ENCODE measurements at places on chromosomes 5 and 9.

- DNase-seq, result peak; percentile 55
Observed at GRCh38 chr5:135508496-135509005, 27.2 kb downstream of the NEUROG1 start.

DNA sequence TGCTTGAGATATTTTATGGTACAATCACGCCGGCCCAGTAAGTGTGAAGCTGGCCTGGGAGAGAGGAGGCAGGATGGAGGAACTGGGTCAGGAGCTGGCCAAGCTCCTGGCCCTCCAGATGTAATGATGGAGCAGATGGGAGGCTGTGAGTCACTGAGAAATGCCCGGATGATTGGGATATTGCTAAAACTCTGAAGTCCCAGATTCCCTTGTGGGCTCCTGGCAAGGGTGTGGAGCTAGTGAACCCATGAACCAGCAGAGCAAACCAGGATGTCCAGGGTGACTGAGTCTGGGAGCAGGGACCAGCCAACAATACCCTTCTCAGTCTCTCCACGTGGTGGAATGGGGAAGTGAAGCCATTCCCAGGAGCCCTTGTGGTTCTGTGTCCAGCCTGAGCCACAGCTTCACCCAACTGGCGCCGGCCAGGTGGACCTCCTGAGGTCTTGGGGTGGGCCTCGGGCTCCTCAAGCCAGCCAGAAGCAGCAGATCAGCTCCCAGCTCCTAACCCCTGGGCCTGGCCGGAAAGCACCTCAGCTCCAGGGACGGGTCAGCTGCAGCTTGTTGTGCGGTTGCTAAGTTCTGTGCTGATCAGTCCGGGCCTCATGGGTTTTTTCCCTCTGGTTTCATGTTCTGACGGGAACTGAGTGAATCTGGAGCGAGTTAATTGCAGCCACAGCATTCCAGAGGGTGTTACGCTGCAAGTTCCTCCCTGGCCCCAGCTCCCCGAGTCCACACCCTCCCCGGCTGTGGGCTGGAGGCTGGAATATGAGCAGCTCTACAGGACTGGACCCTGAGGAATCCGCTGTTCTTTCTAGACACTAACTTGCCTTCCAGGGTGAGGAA, 37.6 kb downstream of the DUSP1 start:
- no peak for DNase-seq

DNA sequence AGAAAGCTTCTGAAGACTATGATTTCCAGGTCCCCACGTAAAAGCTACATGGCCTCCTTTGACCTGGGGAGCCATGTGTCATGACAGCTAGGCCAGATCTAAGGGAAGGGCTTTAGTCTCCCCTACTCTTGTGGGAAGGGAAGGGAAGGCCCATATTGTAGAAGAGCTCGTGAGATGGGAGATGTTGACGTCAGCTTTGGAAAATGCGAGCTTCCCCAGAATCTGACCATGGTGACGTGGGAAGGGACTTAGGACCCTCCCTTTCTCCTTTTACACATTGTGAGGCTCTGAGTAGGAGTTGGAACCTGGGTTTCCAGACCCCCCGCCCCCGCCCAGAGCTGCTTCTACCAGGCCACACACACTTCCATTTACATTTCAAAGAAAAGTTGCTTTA, 165.5 kb downstream of the SYK start:
- no peak for DNase-seq

GRCh38 chr5:172079876-172080275, 73.4 kb upstream of the FBXW11 start:
- DNase-seq, result no peak

DNA sequence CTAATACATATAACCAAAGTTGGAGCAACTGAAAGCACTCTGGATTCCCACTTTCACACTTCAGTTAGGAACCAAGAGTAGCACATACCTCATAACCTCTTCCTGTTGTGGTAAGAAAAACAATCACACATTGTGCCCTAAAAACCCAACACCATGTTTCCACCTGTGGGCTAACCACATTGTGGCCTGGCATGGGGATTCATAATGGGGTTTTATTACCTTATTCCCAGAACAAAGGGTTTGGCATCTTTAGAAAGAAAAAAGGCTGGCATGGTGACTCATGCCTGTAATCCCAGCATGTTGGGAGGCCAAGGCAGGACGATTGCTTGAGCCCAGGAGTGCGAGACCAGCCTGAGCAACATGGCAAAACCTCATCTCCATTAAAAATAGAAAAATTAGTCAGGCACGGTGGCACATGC, 60.6 kb downstream of the HSD17B3 start:
- DNase-seq, result no peak

GRCh38 chr5:91139572-91140200, 243.4 kb downstream of the ARRDC3 start:
- DNase-seq, result no peak

- no peak for DNase-seq
Observed at GRCh38 chr9:135663451-135663770, 302 bp downstream of the LCN9 start.

DNA sequence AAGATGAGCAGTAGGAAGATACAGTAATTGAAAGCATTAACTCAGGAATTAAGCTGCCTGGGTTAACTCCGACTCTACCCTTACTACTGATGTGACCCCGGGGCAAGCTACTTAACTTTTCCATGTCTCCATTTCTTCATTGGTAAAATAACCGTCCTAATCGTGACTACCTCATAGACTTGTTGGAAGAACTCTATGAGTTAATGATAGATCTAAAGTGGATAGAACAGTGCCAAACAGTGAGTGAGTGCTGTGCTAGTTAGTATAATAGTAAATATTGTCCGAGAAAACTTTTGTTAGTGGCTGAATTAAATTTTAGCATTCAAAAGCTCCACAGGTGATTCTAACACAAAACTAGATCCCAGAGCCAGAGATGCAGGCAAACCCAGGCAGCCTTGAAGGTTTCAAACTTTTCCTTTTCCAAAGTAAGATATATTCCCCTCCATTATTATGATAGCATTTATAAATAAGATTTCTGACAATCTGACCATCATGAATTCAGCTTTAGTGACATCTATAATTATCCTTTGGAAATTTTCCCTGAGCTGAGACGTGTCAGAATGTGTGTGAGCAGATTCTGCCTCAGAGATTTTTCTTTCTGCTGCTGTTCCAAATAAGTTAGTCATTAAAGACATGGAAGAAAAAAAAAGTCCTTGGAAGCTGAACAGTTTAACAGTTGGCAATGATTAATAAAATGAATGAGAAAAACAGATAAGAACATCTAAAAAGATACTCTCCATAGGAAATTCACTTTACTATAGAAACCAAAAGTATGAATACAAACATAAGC, 369.5 kb downstream of the PRELID2 start:
- DNase-seq, result no peak

DNA sequence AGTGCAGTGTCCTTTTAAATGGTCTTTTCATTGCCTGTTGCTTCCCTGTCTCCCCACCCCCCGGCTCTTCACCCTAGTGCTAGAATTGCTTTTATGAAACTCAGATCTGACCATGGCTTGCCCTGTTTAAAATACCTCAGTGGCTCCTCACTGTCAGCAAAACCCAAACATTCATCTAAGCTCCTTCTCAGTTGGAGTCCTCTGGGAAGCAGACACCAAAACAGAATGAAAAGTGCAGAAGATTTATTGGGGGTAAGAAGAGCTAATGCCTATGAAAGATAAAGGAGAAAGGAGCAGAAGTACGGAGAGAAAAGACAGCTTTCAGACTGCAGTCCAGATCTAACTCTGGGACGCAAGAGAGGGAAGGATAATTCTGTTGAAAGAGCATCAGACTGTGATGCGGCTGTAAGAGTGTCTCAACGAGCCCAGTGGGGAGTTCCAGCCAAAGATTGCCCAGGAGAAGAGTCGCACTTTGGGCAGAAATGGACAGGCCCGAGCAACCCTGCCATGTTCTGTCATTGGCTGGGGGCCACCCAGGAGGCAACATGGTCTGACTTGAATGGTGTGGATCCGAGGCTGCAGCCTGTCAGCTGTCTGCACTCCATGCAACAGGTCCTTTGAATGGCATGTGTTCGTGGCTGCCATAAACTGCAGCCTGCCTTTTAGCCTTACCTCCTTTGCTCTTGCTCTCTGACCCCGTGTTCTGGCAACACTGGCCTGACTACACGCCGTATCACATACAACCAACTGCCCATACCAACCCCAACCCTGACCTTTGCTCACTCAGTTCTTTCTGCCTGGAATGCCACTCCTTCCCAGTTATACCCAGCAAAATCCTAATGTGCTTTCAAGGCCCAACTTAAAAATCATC, 55.9 kb downstream of the IRF1 start:
- DNase-seq, result no peak

DNA sequence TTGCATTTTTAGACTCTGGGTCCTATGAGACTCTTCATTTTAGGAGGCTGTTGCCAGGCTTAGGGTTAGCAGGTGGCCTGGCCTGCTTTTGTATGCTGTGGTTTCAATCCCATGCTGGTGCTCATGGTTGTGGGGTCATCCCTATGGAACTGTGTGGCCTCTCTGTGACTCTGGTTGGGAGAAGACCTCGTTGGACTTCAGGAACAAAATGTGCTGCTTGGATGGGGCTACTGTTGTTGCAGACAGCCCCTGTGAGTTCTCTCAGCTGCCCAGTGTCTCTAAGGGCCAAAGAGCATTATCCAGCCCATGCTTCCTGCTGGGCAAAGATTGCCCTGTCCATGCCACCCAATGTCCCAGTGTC, 169.5 kb upstream of the S1PR3 start:
- DNase-seq, result no peak

DNA sequence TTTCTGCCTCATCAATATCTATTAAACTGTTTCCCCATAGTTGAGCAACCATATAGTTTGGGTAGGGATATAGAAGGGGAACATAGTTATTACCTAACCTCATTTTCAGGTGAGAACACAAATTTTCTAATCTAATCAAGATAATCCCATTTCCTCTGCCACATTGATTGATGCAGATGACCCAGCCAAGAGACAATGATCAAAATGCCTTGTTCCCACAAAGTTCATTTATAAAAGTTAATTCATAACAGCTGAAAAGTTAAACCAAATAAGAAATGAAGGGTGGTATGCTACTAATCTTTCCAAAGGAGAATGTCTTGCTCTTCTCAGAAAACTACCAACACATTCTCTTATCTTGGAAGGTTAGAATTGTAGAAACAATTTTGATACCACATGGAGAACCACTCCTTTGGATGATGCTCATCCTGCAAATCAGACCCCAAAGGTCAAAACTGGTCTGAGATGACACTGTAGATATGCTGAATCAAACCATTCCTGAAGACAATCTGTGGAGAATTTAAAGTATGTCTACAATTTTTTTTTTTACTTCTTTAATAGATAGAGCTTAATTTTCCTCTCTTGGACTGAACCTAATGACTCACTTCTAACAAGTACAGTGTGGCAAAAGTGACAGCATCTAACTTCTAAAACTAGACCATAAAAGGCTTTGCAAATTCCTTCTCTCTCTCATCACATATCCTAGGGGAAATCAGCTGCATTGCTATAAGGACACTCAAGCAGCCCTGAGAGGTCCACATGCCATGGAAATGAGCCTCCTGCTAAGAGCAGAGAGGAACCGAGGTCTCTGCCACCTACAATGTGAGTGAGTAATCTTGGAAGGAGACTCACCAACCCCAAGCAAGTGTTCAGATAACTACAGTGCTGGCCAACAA, 586.7 kb upstream of the TUSC1 start:
- no peak for DNase-seq

DNA sequence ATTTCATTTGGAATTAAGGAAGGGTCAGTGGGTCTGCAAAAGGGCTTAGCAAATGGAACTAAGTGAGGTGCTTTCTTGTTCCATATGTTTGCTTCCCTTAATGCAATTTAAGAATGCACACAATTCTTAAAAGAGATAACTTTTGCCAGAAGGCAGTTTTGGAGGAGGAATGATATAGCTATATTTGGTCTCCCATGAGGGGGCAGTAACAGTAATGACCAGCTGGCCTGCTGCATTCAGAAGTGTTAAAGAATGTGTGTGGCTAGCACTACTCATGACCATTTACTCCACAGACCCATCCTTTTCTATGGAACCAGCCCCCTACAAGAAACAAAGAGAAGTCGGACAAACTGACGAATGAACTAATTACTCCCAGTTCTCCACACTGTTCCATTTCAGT, 638.9 kb downstream of the RAB3C start:
- DNase-seq, result no peak

GRCh38 chr5:139094154-139095131, 103.7 kb downstream of the SIL1 start:
- DNase-seq, result no peak

DNA sequence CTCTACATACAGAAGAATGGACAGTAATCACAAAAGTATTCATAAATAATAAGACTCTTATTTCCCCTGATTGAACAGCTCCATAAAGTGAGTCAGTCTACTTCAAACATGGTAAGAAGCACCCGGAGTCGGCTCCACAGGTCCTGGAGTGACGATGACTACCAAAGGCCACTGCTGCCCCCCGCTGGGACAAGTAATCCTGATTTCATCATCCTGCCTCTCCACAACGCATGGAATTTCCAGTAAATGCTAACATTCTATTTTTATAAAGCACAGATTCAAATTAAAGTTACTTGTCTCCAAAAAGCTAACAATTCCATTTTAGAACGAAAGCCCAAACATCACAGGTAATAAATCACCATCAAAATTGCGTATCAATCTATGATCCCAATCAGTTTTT, 16.2 kb downstream of the ATPSCKMT start:
- no peak for DNase-seq

DNA sequence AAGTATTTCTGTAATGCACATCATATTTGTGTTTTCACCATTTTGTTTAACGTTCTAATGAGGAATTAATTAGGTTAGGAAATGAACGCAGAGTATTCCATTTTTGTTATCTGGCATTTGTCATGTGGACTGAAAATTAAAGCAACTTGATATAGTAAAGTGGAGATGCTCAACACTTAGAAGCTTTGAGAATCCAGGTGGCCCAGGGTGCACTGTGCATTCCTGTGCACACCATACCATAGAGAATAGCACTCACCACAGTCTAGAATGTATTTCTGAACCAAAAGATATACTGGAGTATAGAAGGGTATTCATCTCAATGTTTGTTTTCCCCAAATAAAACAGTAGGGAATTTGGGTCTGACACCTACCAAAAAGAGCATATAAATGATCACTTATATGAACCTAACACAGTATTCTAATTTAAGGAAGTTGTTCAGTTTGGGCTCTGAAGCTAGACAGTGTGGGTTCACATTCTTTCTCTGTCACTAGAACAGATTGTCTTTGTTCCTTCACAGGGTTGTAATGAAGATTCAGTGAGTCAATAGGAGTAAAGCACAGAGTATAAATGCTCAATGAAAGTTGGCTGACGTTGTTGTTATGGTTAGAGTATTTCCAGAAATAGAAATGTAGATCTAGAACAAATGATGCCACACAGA, 125.6 kb upstream of the DMRT1 start:
- no peak for DNase-seq

GRCh38 chr9:90062982-90063381, 458.2 kb downstream of the GADD45G start:
- no peak for DNase-seq

GRCh38 chr5:147075187-147075586, 159.6 kb upstream of the STK32A start:
- no peak for DNase-seq

GRCh38 chr5:104951829-104952228, 1389.2 kb upstream of the NUDT12 start:
- no peak for DNase-seq

- DNase-seq, result no peak
Observed at GRCh38 chr5:172168311-172168710, 19.7 kb downstream of the STK10 start.

GRCh38 chr5:158413122-158413680, 554.3 kb upstream of the CLINT1 start:
- no peak for DNase-seq

- no peak for DNase-seq
Observed at GRCh38 chr5:143682929-143683386, 129.0 kb upstream of the HMHB1 start.
